ENCODE measurements at places on chromosomes 16 and 17.

- no peak for DNase-seq
Measured at GRCh38 chr16:10652730-10653590, 41.8 kb downstream of the TEKT5 start.

GRCh38 chr16:47129755-47130435, 13.8 kb downstream of the NETO2 start:
- no peak for DNase-seq

DNA sequence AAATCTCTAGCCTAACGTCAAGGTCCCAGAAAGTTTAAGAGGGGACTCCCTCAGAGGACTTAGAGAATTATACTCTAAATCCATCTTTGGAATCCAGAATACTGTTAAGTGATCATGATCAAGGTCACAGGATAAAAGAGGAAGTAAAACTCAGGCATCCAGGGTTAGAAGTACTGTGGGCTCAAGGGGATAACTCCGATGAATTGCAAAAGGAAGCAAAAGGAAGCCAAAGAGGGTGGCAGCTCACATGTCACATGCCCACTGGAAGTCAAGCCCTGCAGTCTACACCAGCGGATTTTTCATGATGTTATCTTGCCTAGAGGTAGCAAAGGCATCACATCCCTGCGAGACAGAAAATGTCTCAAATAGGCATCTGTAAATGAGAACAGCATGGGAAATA, 3.8 kb downstream of the ZNF821 start:
- DNase-seq, result no peak

DNA sequence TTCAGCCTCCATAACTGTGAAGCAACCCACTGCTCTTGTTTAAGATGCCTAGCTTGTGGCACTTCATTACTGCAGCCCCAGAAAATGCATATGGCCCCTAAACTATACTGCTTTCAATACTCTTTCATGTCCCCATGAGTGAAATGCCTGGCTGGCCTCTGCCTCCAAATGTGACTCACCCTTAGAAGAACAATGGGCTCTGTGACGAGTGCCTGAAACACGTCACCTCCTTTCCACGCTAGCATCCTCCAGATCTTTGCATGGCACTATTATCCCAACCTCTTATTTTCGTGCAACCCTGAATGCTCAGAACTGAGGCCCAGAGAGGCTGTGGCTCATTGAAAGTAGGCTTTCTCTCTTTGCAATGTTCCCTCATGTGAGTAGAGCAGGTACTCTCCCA, 233.1 kb downstream of the CBLN1 start:
- no peak for DNase-seq

- DNase-seq, result no peak
Measured at GRCh38 chr17:34990921-34991365, 10.6 kb downstream of the LIG3 start.

- no peak for DNase-seq
Measured at GRCh38 chr17:45223539-45224528, 2.1 kb downstream of the FMNL1 start.

- no peak for DNase-seq
Measured at GRCh38 chr16:27564224-27564623, 14.3 kb downstream of the KATNIP start.

GRCh38 chr16:969508-970385, 1.0 kb downstream of the LMF1 start:
- DNase-seq, result no peak
